ENCODE measurements at places on chromosomes 1 and 21.

GRCh38 chr1:11526071-11526895, 47.3 kb downstream of the DISP3 start:
- no peak for DNase-seq

DNA sequence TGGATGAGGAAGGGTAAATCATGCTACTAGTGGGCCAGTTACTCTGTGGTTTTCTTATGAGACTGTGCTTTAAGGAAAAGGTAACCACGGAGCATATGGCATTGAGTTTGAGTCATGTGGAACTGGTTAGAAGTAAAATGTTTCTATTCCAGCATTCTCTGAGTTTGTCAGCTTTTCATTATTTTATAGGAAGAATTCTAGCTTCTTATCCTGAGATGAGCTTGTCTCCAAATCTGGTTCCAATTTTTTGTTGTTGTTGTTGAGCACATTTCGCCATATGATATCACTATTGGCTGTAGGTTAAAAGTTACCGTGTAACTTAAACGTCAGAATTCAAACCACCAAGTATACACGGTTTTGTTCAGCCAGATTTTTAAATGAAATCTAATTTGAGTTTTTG, 69.9 kb downstream of the ATF6 start:
- peak; percentile 34 for DNase-seq

- no peak for DNase-seq
Measured at GRCh38 chr1:115113766-115114165, 24.5 kb upstream of the TSPAN2 start.

- no peak for DNase-seq
Measured at GRCh38 chr1:150544204-150544603, 5.0 kb upstream of the ADAMTSL4 start.

DNA sequence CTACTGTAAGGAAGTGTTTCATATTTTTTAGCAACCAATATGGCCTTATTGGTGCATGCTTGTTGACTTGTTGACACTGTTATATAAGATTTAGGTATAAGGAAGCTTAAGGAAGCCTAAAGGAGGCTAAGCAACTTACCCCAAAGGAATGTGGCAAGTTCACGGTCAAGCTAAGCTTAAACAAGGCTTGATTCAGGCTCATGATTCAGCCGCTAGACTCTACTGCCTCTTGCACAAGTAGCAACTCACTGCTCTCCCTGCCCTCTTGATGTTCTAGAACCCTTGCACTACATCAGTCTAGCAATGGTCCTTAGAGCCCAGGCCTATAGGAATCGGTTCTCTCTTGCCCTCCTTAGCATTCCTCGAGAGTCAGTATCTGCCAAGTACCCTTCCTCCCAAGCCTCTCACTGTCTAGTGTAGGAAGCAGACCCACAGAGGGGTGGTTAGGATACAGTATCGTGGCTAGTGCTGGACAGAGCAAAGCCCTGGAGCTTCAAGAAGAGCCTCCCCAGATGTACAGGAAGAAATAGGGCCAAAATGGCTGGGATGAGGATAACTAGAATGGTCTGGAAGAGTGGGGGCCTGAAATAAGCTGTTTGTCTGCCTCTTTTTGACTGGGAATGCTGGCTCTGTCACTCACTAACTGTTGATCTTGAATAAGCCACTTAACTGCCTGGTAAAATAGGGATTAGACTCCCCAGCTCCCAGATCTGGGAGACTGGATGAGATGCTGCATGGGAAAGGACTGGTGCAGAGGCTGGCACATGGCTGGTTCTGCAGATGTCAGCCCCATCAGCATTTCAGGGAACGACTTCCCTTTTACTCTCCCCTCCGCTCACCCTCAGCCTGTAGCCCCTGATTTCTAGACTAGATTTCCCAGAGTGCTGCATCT, 122.2 kb downstream of the NAV1 start:
- no peak for DNase-seq

- no peak for DNase-seq
Measured at GRCh38 chr1:28548318-28548717, 4.6 kb upstream of the TRNAU1AP start.

GRCh38 chr1:206912445-206913095, 9.2 kb downstream of the FCMR start:
- DNase-seq = peak; percentile 80

DNA sequence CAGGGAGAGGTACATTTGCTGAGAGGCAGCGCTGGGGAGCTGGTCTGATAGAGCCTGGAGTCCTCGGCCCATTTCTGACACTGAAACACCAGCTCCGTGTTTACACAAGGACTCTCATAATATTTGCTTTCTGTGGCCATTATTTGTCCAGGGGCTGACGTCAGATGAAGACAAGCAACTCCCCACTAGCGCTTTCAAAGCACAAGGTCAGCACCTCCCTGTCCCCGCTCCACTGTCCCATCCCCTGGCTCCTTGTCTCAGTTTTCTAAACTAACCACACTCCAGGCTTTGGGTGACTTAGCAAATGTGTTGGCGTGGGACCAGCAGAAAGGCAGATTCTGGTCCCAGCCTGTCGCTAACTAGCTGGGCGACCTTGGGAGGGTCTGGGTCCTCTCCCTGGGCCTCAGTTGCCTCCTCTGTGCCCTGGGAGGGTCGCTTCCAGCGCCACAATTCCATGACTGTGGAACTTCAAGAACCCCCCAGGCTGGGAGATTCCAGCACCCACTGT, 37.4 kb upstream of the ZBTB40 start:
- peak; percentile 89 for DNase-seq

- DNase-seq = peak; percentile 91
Measured at GRCh38 chr1:1079408-1080121, 5.5 kb upstream of the RNF223 start.

- DNase-seq = peak; percentile 72
Measured at GRCh38 chr1:202283991-202284390, 57.7 kb downstream of the UBE2T start.

GRCh38 chr1:57109883-57110282, 144.1 kb upstream of the C8B start:
- no peak for DNase-seq

DNA sequence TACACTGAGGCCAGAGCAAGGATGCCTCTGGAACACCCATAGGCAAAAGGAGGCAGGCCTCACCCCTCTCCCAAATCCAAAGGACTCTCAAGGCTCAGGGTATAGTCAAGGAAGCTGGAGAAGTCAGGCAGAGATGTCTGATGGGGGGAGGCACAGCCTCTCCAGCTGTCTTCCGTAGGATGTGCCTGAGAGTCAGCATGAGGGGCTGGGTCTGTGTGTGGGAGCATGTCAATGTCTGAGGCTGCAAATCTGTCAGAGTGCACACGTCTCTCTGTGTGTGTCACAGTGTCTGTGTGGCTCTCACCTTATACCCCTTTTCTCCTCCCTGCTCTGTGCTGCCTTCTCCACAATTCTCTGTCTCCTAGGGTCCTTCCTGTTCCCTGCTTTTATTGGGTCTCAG, 4.0 kb downstream of the HPCAL4 start:
- DNase-seq = no peak

DNA sequence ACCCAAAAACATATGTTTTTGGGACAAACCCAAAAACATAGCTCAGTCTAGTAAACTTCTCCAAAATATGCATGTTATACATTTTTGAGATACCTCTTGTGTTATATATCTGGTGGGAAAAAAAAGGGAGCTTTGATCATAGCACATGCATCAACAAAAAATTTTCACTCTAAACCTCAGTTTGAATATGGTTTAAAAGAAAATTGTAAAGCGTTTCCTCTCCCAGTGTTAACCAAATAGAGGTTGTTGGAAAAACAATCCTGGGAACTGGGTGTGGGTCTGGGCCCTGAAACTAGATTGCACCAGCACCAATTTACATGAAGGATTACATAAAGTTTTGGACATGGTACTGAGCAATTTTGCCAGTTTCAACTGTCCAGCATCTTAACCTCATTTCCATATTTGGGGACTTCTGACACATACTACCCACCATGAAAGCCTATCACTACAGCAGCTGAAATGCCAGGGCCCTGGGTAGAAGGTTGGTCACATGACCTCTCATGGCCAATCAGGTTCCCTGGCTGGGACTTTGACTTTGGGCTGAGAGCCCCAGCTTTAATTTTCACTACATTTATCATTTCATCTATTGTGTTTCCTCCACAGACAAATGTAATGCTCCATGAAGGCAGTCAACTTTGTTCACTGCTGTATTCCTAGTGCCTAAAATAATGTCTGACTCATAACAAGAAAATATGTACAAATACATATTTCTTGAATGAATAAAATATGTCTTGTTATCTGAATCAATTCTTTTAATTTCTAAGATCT, 150.7 kb downstream of the SETD4 start:
- no peak for DNase-seq

GRCh38 chr1:115757326-115757725, 11.2 kb downstream of the CASQ2 start:
- no peak for DNase-seq

DNA sequence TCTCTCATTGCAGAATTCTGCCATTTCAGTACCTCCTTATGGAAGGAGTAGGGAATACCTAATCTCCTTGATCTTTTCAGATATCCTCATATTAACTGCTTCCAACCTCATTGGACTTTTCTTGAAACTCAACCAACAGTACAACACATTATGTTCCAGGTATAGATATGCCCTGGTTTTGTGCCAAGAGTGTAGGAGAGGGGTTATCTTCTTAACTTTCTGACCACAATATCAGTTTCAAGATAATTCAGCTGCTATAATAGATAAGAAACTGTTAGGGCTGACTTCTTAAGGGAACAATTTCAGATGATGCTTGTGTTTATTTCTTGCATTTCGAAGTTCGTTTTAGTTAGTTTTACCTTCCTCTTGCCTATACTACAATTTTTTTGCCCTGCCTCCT, 2.1 kb upstream of the LPGAT1 start:
- DNase-seq = no peak

DNA sequence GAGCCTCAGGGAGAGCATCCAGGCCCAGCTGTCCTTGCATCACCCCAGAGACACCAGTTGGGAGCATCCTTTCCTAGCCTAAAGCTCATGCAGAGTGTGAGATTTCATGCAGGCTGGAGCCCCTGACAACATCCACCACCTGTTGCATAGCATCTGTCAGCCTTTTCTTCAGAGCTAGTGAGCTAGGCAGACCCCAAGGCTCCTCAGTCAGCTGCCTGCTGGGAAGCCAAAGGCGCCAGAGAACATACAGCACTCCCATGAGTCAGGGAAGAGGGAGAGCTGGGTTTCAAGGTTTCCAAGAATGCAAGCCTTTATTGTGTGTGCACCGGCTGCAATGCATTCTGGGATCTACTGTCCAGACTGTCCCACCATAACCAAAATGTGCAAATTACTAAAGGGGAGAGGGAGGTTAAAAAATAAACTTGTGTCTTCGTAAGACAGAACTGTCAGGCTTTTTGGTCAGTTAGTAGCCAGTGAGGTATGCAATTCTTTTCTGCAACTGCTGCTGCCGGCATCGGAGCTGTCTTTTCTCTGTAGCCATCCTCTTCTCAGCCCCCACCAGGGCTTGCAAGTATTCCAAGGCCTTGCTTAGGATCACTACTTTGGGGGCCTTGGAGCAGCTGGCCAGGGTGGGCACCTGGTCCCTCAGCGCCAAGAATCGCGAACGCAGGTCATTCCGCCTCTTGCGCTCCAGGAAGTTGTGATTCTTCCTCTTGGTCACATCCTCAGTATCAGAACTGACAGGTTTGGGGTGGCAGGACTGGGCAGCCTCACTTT, 4.6 kb downstream of the MYCL start:
- DNase-seq = no peak

- no peak for DNase-seq
Measured at GRCh38 chr1:228405979-228406228, 731 bp downstream of the TRIM11 start.

- DNase-seq = no peak
Measured at GRCh38 chr1:34911465-34911864, 18.0 kb downstream of the DLGAP3 start.

Measured in fibroblast of villous mesenchyme (primary cell).